ENCODE measurements at places on chromosomes 2 and 18. TPM values are rescaled to one million over a fixed set of nuclear protein-coding genes. Genes with fewer than 3 reads are reported as not detected.

GRCh38 chr2:154198866-154199265, 327.1 kb downstream of the GALNT13 start:
- H3K36me3 ChIP-seq = no peaks in the 10 kb centered on the region
- no peak for DNase-seq
- no peak overlapping the region for H3K27ac ChIP-seq
- H3K4me3 ChIP-seq = no peak overlapping the region
- no peaks in the 10 kb centered on the region for H3K4me1 ChIP-seq

GRCh38 chr2:88880441-88880953, 189.0 kb downstream of the RPIA start:
- H3K4me3 ChIP-seq = no peak overlapping the region
- no peak for DNase-seq
- H3K4me1 ChIP-seq = no peaks in the 10 kb centered on the region
- no peak overlapping the region for H3K27ac ChIP-seq
- H3K36me3 ChIP-seq = no peaks in the 10 kb centered on the region

- H3K4me1 ChIP-seq = no peaks in the 10 kb centered on the region
- DNase-seq = no peak
- no peak overlapping the region for H3K4me3 ChIP-seq
- H3K36me3 ChIP-seq = peaks cover 34% of the 10 kb centered on the region
- no peaks in the 10 kb centered on the region for H3K27me3 ChIP-seq
Measured at GRCh38 chr2:151114874-151115273, 146.8 kb downstream of the RBM43 start.

- no peak overlapping the region for H3K27ac ChIP-seq
- no peaks in the 10 kb centered on the region for H3K4me1 ChIP-seq
- peaks cover 5% of the 10 kb centered on the region for H3K36me3 ChIP-seq
Measured at GRCh38 chr2:111638274-111638877, 245.6 kb downstream of the ANAPC1 start.

OSR1 gene
- 0.24 TPM for total RNA-seq

DNA sequence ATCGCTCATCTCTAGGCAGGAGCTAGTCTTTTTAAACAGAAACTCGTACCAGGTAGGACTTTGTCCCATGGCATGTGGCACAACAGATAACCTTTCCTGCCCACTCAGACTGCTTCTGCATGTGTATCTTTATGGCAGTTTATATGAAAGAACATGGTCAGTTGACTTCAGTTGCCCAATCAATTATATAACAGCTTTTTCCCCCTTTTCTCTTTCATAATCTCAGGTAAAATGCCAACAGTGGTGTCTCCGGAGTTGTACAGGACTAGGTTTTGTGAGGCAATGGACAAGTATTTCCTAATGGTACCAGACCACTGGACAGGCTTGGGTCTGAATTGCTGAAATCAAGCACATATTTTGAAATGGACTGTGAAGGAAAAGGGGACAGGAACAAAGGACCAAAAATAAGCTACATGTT, 51.6 kb upstream of the PTH2R start:
- H3K4me1 ChIP-seq = no peaks in the 10 kb centered on the region
- no peak for DNase-seq
- peaks cover 26% of the 10 kb centered on the region for H3K36me3 ChIP-seq
- no peaks in the 10 kb centered on the region for H3K27me3 ChIP-seq
- no peak overlapping the region for H3K27ac ChIP-seq
- no peak overlapping the region for H3K4me3 ChIP-seq

GRCh38 chr18:60189856-60190255, 182.7 kb downstream of the MC4R start:
- no peak for DNase-seq
- no peaks in the 10 kb centered on the region for H3K4me1 ChIP-seq
- H3K4me3 ChIP-seq = no peak overlapping the region
- H3K27me3 ChIP-seq = no peaks in the 10 kb centered on the region
- H3K27ac ChIP-seq = no peak overlapping the region

DNAH6 gene
- 0.09 TPM for total RNA-seq

- H3K27ac ChIP-seq = no peak overlapping the region
- no peak for DNase-seq
Measured at GRCh38 chr18:70432804-70433400, 144.1 kb downstream of the SOCS6 start.

GRCh38 chr18:62106271-62106670, 80.6 kb downstream of the PIGN start:
- H3K4me3 ChIP-seq = no peak overlapping the region
- no peaks in the 10 kb centered on the region for H3K4me1 ChIP-seq
- H3K27ac ChIP-seq = no peak overlapping the region
- H3K36me3 ChIP-seq = no peaks in the 10 kb centered on the region
- H3K27me3 ChIP-seq = no peaks in the 10 kb centered on the region

GRCh38 chr18:67483237-67483636, 33.3 kb downstream of the DSEL start:
- no peak for DNase-seq
- no peaks in the 10 kb centered on the region for H3K4me1 ChIP-seq
- H3K36me3 ChIP-seq = no peaks in the 10 kb centered on the region
- H3K4me3 ChIP-seq = no peak overlapping the region
